ENCODE measurements at places on chromosomes 3 and 15.

GRCh38 chr3:133371181-133371580 lies 28.7 kb upstream of the BFSP2 start:
- DNase-seq = no peak

DNA sequence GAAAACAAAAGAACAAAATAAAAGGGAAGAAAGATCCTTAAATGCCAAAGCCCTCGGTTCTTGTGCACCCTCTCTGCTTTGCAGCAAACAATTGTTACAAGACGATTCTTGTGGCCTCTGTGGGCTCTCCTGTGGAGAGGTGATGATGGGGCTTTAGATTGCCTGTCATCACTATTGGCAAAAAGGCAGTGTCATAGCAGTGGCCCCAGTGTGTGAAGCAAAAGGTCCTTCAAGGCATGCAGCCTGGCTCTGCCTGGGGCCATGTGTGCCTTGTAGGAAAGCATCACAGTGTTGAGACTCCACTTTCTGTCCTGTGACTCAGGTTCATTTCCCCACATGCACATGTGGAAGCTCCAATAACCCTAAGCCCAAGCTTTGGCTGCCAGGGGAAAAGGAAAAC lies 43.7 kb downstream of the POC1A start:
- no peak for DNase-seq

DNA sequence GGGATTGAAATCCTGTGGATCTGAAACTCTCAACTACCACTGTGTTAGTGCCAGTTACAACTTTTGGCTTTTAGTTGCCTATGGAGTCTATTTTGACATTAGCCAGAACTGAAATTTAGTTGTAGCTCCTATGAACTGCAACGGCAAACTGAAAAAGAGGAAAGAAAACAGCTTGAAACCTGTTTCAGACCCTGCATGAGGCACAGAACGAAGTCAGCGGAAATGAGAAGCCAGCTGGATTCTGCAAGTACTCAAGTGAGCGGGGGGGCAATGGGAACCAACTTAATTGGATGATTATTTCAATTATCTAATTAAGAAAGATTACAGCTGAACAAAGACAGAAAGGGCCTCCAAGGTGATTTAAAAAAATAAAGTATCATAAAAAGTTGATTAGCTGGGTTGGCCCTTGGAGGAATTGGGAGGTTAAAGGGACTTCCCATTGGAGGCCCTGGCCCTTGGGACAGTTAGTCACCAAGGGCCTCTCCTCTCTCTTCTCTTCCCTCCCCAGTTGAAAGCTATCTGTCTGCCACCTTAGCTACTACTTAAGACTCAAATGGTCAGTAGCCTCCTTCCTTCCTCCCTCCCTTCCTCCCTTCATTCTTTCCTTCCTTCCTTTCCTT lies 352.1 kb downstream of the SHQ1 start:
- no peak for DNase-seq

GRCh38 chr3:10137178-10137577 lies 4.4 kb upstream of the VHL start:
- DNase-seq = no peak

GRCh38 chr3:64759811-64760210 lies 72.0 kb upstream of the ADAMTS9 start:
- DNase-seq = no peak

GRCh38 chr3:132088291-132088690 lies 53.5 kb upstream of the CPNE4 start:
- DNase-seq = no peak

All from SJSA1 (cell line).